ENCODE measurements at places on chromosomes 16 and 17.

DNA sequence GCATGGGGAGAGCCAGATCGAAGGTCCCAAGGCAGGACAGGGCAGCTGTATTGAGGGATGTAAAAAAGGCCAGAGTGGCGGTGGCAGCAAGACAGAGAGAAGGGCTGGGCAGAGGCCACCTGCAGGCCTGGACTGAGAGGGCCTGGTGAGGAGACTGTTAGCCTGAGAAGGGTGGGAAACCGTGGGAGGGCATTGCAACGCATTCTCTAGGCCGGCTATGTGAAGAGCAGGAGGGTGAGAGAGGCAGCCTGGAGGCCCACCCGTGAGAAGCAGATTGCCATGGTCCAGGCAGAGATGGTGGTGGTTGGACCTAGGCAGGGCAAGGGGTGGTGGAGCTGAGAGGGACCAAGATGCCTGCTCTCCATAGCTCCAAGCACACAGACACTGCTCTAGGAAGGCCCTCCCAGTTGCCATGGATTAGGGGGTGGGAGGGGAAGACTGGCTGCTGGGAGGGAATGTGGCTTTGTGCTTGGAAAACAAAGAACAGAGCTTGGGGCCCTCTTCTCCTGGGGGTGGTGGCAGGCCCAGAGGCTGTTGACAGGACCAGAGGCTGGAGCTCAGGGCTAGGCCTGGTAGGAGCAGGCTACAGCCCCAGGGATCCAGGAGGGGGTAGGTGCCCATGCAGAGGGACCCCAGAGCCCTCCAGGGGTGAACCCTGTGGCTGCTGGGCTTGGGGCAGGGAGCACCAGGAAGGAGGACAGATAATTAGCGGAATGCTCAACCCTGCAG lies 12.4 kb upstream of the TCAP start:
- DNase-seq: no peak

GRCh38 chr17:68060336-68060735 lies 24.8 kb downstream of the KPNA2 start:
- no peak for DNase-seq

GRCh38 chr16:67454852-67455251 lies 23.9 kb downstream of the HSD11B2 start:
- no peak for DNase-seq

GRCh38 chr16:88290850-88291830 lies 91.6 kb upstream of the ZNF469 start:
- DNase-seq: no peak

DNA sequence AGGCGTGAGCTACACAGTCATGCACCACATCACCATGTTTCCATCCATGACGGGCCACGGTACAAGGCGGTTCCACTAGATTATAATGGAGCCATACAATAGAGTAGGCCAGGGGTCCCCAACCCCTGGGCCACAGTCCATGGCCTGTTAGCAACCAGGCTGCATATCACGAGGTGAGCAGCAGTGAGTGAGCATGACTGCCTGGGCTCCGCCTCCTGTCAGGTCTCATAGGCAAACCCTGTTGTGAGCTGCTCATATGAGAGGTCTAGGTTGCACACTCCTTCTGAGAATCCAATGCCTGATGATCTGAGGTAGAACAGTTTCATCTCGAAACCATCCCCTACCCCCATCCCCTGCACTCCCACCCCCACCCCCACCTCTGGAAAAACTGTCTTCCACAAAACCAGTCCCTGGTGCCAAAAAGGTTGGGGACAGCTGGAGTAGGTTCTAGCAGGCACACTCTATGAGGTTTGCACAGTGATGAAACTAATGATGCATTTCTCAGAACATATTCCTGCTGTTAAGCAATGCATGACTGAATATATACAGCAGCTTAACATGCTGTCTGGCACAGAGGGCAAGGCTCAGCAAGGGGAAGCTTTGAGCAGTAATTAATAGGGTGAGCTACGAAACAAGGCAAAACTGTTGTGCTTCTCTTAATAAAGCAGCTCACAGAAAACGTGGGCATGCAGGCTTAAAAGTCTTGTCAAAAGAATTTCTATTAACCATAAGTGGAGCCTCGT lies 108.0 kb downstream of the VPS53 start:
- no peak for DNase-seq

DNA sequence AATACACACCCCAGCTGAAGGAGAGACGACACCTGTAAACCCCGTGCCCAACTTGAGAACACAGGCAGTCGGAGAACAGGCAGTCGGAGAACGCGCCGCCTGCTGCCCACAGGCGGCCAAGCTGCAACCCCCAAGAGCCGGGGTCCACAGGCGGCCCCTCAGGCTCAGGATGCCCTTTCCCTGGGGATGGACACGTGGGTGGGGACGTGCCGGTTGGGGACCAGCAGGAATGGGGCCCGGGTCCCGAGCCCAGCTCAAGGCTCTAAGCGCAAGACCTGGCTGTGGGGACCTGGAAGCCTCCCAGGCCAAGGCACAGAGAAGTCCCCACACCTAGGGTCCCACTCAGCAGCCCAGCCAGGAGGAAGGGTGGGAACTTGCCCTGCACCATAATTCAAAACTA lies 79.5 kb upstream of the GNG13 start:
- no peak for DNase-seq

- DNase-seq: no peak
Observed at GRCh38 chr16:67933805-67934204, 2.1 kb upstream of the CTRL start.

DNA sequence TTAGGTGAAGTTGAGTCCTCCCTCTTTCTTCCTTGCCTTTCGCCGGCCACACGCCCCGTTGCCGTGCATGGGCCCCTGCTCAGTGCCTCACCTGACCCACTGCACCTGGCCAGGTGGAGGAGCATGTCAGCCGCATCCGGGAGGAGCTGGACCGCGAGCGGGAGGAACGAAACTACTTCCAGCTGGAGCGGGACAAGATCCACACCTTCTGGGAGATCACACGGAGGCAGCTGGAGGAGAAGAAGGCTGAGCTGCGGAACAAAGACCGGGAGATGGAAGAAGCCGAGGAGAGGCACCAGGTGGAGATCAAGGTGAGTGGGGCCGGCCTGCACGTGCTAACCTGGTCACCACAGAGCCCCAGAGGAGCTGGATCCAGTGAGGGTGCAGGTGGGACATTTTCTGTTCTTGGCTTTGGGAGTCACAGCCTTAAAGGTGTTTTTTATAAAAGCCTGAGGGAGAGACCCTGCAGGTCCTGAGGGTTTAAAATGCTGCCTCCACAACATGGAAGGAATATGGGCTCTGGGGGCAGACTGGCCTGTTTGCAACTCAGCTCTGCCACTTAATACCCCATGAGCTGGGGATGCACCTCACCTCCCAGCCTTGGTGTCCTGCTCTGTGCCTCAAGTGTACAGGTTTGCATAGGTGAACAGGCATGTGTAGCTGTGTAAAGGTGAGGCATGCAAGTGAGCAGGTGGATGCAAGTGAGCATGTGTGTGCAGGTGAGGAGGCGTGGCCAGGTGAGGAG lies 12.1 kb upstream of the DBNDD1 start:
- no peak for DNase-seq

GRCh38 chr16:81920498-81920897 lies 90.8 kb downstream of the SDR42E1 start:
- DNase-seq: no peak

- DNase-seq: no peak
Observed at GRCh38 chr17:81412490-81413093, 17.3 kb downstream of the BAHCC1 start.

DNA sequence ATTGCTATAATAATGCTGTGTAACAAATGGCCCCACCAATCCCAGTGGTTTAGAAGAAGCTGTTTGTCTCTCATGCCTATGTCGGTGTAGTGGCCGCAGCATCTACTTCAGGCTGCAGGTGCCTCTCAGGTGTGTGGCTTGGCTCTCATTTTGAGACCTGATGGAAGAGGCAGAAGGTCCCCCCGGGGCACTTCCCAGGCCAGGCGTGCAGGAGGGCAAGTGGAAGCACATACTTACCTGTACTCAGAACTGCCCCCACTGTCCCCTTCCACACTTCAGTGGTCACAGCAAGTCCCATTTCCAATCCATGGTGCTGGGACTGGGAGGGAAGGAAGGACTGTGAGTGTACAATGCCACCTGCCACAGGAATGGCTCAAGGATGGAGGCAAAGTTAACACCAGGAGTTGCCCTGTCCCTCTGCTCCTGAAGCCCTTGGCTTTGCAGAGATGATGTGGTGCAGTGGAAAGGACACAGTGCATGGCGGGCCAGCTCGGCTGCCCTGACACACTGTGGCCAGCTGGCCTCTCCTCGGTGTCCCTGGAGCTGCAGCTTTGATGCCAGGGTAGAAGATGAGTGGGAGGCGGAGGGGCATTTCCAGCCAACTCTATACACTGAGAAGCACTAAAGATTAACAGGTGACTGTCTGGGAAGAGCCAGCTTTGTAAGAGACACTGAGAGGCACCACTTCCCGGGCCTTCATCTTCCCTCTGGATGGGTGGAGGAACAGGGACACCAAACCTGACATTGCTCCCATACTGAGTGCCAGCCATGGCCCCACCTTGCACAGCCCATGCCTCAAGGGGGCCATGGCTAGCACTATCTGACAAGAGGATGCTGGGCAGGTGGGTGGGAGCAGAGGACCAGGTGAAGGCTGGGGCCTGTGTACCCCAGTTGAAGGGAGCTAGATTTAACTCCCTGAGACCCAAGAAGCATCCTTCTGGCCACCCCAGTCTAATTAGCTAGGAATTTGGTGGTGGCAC lies 105.9 kb downstream of the METRNL start:
- no peak for DNase-seq

DNA sequence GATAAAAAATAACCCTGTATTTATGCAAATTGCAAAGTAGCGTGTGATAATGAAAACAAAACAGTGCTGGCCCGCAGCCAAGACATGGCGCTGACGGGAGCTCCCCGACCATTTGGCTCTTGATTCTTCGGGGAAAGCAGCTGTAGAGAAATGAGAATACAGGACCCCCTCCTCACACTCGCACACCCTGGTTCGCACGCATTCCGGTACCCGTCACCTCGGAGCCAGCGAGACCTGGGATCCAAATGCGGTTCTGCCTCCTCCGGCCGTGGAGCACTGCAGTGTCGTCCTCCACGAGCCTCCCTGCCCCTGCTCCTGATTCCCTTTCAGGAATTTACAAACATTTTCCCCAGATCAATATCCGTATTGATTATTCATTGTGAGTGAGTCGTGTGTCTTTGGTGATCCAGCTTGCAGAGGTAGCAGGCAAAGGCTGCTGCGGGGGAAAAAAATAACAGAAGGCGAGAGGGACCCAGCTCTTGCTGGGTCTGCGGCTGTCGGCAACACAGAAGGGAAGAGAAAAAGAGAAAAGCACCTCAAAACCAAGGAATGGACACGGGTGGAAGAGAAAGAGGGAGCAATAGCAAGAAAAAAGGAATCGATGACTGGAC lies 184.1 kb upstream of the ZFHX3 start:
- no peak for DNase-seq

- DNase-seq: no peak
Observed at GRCh38 chr17:19897090-19897837, 29.5 kb upstream of the ULK2 start.

DNA sequence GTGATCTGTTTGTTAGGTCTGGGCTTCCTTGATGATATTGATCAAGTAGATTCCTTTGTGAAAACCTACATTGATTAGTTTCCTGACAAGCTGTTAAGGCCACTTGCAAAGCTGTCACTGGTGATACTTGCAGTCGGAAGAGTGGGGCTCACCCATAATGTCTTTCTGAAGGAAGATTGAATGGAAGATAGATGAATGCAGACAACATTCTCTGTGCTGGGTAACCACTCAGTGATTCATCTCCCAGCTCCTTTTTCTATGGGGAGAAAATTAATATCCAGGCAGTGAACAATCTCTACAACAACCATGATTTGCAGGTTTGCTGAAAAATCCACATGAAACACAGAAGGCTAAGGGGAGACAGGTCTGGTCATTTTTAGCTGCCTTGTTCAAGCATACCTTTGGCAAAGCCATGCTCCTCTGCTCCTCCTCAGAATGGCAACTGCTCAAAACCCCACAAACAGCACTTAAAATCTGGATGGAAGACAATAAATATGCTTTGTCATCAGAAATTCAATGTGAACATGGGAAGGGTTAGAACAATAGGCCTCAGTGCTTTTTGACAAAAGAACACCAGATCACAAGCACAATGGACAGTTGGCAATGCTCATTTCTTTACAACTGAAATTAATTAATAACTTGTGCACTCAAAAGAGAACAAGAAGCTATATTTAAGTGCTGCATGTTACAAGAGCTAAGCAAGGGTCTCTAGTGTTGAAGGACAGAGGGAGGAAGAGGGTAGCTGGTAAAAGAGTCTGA lies 495.4 kb downstream of the TOX3 start:
- no peak for DNase-seq

- no peak for DNase-seq
Observed at GRCh38 chr16:25012525-25012991, 2.6 kb downstream of the ARHGAP17 start.

DNA sequence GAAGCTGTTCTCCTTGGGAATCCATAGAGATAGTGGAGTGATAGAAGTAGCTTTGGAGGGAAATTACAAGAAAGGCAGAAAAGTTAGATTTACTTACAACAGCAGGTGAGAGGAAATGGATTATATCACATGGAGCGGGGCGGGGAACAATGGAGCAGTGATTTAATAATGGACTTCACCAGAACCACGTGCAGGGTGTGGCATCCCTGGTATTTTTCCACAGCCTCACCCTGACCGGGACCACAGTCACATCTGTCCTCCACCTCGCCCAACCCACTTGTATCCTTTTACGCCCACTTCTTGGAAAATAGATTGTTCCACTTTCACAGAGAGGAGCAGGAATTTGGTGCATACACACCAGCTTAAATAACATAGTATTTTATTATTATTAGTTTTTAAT lies 15.9 kb upstream of the CYB5B start:
- no peak for DNase-seq

GRCh38 chr17:1743088-1743439 lies 393 bp downstream of the SERPINF2 start:
- DNase-seq: no peak

DNA sequence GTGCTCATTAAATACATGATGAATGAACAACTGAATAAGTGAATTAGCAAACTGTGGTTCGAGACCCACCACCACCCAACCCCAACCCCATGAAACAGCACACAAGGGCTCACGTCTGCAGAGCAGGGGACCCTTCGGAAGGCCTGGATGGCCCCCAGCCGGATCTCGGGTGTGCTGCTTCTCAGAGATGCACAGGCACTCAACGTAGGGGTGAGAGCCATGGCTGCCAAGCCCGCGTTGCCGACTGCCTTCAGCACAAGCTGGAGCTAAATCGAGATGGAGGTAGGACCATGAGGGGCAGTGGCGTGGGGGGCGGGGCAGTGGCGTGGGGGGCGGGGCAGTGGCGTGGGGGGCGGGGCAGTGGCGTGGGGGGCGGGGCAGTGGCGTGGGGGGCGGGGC lies 93.2 kb downstream of the LITAF start:
- DNase-seq: no peak

DNA sequence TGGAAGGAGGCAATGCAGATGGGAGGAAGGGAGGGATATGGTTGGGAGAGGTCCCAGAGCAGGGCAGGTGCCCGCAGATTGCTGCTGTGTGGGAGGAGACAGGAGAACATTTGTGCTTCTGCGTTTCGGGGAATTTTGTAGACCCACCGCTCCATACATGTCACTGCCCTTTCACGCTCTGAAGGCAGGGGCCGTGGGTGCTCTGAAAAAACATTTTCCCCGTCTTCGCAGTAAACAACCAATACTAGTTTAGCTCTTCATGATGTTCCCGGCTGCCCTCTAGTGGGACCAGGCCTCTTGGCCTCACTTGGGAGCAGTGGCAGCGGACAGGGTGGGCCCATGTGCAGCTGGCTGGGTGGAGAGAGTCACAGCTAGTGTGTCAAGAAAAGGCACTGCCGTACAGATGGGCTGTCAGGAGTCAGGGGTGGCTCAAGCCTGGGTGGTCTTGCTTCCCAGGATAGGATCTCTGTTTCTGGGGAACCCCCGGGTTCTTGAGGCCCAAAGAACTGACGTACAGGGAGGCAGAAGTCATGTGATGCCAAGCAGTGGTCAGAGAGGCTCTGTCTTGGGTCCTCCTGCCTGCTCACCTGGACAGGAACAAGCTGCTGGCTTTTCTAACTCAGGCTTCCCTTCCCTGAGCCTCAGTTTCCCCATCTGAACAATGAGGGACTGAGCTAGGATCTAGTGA lies 46.5 kb upstream of the CPNE2 start:
- peak; percentile 15 for DNase-seq
